ENCODE measurements at places on chromosomes 6 and 20.

GRCh38 chr20:40486297-40486696 lies 202.7 kb downstream of the MAFB start:
- no peak for DNase-seq

GRCh38 chr20:44696315-44696714 lies 18.9 kb upstream of the CCN5 start:
- no peak for DNase-seq

DNA sequence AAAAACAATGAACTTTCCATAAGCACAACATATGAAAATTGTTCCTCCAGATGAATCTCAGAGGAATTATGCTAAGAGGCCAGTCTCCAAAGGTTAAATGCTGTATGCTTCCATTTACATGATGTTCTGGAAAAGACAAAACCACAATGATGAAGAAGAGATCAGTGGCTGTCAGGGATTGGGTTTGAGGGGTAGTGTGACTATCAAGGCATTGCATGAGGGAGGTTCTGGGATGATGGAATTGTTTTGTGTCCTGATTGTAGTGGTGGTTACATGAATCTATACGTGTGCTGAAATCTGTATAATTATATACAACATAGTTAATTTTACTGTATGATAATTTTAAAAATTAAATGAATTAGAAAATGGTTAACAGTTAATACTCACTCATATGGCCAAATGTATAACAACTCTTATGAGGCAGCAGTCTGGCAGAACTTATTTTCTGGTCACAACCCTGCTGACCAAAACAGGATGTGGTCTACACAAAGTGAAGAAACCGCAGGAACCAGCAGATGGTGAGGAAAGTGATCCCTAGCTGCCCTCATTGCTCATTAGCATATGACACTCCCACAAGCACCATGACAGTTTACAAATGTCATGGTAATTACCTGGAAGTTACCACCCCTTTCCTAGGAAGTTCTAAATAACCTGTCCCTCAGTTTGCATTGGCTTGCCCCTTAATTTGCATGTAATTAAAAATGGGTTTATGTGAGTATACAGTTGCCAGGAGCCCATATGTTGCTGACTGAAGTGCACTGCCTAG lies 31.9 kb downstream of the NSFL1C start:
- no peak for DNase-seq

- no peak for DNase-seq
Observed at GRCh38 chr20:7333841-7334240, 566.4 kb downstream of the BMP2 start.

- no peak for DNase-seq
Observed at GRCh38 chr6:60643870-60644269, 1642.2 kb downstream of the KHDRBS2 start.

DNA sequence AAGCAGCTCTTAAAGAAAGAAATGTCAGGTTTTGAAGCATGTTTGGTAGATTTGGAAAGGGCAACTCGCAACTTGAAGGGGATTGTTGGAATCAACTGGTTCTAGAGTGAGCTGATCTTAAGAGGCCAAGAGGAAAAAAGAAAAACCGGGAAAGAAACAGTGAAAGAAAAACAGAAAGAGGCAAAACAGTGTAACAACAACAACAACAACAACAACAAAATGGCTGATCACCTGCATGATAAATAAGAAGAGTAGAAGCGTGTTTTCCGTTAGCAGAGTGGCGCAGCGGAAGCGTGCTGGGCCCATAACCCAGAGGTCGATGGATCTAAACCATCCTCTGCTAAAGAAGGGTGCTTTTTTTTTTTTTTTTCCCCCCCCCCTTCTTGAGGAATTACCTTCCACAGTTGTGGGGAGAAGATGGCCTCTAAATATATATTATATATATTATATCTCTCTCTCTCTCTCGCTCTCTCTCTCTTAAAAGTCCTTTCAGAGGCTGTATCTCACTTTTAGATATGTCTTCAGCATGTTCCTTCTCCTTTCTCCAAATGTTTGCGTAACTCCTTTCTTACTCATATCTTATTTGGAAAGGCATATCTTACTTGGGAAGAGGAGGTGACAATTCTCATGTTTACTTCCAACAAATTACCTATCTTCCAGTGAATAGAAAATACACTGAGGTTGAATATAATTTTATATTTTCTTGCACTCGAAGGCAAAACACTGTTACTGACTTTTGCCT lies 134.4 kb downstream of the OR2B2 start:
- DNase-seq, result no peak

DNA sequence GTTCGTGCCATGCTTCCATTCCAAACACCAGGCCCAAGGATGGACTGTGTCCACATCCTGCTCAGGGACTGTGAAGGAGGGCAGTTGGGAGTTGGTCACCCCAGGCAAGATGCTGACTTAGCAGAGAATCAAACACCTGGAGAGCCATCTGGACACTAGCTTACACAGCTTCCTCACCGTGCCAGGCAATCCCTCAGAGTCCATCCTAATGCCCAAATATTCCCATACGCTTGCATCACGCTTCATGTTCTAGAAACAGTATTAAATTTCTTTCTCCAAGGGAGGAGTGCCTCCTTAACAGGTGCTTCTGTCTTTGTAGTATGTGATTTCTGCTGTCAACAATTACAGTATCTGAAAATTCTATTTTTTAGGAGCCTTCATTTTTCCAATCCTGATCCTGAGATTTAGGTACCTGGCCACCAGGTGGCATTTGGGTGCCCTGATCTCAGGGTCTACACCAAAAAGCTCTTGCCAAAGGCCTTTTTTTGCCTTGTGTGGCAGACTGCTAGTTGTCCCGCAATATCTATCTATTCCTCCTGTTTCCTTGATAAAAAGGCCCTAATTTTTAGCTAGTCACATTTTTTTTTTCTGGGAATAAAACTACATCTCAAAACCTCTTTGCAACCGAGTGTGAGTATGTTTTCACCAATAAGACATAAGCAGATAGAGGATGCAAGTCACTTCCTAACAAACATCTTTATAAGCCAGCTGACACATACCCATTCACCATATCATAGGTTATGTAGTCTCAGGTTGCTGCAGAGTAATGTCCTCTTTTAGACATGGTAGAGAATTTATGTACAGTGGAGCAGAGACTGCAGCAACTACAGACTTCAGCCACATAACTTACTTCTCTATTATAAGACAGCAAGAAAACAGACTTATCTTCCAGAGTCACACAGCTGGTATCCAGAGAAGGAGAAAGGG lies 85.0 kb downstream of the PREP start:
- DNase-seq, result no peak

DNA sequence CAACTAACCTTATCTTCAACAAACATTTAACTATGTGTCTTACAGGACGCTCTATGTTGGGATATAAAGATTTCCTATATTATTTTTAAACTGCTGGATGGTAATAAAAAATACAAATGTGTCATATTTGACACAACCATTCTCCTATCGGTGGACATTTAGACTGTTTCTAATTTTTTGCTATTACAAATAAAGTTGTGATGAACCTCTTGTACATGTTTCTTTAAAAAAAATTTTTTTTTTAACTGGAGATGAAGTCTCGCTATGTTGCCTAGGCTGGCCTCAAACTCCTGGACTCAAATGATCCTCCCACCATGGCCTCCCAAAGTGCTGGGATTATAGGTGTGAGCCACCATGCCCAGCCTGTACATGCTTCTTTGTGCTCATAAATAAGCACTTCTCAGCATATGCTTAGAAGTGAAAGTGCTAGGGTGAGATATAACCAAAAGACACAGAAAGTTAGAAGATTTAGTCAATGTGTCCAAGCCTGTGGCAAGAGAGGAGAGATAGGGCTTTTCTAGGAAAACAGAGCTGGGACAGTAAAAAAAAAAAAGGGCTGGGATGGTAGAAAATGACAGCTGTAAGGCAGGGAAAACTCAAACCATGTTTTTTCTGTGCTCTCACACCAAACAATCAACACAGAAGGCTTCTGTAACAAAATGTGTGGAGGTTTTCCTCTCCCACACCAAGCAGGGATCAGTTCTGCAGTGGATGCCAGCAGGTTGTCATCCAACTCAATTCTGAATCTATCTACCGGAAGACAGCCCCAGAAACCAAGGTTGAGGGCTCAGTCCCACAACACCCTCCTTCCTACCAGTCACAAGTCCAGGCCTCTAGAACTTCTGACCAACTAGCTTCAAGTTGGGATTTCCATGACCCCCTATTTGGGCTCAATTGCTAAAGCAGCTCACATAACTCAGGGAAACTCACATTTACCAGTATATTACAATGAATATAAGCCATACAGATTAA lies 70.0 kb upstream of the SMIM29 start:
- DNase-seq, result no peak

DNA sequence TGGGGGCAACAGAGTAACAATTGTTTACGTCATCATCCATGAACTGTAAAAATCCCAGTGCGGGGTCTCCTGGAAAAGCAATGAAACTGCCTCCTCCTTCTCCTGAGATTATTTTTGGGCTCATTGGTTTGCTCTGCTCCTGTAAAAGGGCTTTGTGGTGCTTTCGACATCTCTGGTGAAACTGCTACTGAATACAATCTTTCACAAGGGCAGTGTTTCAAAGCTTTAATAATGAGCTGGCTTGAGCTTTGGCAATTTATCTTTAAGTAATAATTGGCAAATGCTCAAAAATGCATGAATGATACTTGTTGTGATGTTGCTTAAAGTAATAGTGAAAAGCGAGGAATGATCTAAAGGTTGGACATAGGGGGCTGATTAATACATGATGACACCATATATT lies 43.5 kb upstream of the ENPP1 start:
- DNase-seq, result no peak

DNA sequence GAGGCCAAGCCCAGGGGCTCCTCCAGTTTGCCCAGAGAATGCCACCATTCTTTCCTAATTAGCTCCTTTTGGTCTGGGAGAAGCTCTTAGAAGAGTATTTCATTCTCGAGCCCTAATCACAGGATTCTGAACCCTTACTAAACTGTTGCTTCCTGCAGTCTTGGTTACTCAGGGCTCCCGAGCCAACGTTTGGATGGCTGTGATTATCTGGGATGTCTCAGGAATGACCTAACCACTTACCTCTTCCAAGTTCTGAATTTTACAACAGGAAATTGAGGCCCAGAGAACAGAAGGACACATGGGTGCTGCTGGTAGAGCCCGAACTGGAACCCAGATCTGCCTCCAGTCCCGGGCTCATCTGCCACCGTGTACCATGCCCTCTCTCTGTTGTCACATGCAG lies 22.2 kb upstream of the PNPLA1 start:
- DNase-seq, result no peak

GRCh38 chr6:142236691-142237090 lies 65.1 kb upstream of the ADGRG6 start:
- no peak for DNase-seq

GRCh38 chr20:3084986-3085360 lies 449 bp upstream of the AVP start:
- DNase-seq, result no peak

- DNase-seq, result no peak
Observed at GRCh38 chr20:44924541-44924940, 14.7 kb downstream of the PABPC1L start.

GRCh38 chr6:26524722-26525370 lies 13.3 kb upstream of the HMGN4 start:
- DNase-seq, result no peak

DNA sequence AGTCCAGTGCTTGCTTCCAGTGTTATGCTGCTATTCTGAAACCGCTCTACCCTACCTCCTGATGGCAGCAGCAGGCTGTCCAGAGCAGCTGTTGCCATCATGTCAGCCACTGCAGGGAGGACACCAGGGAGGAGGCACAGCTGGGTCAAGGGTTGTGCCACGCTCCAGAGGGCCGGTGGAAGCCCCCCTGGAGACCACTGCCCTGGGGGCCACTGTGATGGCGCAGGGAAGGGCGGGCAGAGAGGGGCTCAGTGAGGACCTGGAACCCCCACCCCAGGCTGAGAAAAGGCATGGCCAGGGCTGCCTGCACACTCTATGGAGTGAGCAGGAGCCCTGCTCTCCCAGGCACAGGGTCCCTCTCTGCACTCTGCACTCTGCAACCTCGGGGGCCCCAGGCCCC lies 271.3 kb upstream of the BTBD3 start:
- DNase-seq, result no peak

Measured in NCI-H748 treated with DMSO at 0.1 percent for 48 hours (cell line).